Tibial artery (tissue), 4 donors: ENCODE measurements at places on chromosomes 12 and 14.

DNA sequence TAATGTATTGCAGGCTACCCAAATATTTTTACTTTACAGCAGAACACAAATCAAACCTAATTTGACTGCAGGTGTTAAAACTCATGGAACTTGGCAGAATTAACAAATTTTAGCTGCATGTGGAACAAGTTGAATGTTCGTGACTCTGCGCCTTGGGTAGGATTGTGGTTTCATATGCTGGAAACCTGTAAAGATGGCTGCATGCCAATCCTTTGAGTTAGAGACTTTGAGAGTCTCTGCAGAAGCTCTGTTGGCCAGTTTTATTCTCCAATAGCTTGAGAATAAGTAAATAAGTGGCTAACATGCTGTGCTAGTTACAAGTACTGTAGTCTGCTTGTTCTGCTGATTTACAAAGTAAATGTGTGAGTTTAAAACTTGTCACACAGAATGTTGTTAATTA, 77.8 kb downstream of the PDE6H start:
- DNase-seq = no peak

DNA sequence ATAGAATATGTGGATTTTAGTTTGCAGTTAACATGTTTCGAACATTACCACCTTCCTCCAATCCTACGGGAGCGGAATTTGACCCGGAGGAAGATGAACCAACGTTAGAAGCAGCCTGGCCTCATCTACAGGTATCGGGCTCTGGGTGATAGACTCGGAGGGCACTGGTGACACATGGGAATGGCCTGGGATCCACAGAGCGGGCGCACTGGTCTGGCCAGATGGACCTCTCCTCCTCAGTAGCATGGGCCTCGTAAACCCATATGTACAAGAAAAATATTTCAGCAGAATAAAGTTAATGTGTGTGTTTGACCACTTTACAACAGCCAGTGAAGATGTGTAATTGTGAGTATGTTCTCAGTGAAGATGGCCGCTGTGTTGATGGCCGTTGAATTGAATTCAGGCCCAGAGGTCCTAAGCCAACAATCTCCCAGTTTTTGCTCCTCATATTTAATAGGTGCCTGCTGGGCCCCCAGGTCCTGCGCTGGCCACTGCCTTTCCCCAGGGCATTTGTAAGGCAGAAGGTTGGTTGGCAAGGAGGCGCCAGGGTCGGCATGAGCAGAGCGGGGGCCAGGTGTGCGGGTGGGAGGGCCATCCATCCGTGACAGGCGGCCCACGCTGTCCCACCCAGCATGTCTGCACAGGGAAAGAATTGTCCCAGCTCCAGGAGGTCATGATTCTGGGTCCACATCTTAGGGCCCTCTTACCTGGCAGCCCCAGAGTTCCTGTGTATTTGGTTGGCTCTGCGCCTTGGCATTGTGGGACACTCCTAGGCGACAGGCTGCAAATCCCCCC, 82.0 kb upstream of the DYNC1H1 start:
- DNase-seq = no peak

DNA sequence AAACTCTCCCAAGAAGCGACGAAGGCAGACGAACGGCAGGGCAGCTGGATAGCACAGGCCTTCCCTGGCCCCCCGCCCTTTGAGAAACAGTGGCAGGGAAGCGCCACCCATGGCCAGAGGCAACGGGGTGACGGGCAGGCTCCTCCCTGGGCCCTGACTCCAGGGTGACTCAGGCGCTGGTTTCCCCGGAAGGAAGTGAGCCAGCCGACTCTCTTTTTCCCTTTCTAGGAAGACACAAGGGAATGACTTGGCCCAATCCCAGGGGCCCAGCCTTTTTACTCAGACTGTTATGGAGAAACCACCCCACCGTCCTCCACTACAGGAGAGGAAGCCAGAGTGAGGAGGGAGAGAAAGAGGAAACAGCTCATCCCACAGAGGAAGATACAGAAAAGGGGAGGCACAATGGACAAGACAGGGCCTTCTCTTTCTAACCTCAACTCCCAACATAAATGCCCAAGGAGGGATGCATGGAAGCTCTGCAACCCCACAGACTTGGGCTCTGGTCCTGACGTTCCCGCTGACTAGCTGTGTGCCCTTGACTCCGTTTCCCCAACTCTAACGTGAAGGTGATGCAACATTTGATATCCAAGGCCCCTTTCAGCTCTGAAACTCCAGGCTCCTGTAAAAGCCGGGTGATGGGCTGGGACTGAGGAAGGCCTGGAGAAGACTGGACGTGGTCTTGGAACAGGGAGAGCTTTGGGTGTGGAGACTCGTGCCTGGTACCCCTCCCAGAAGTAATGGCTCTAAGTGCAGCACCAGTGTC, 27.9 kb downstream of the ACTN1 start:
- peak; percentile 94 for DNase-seq

GRCh38 chr12:43210485-43211192, 341.4 kb downstream of the ADAMTS20 start:
- DNase-seq = no peak

DNA sequence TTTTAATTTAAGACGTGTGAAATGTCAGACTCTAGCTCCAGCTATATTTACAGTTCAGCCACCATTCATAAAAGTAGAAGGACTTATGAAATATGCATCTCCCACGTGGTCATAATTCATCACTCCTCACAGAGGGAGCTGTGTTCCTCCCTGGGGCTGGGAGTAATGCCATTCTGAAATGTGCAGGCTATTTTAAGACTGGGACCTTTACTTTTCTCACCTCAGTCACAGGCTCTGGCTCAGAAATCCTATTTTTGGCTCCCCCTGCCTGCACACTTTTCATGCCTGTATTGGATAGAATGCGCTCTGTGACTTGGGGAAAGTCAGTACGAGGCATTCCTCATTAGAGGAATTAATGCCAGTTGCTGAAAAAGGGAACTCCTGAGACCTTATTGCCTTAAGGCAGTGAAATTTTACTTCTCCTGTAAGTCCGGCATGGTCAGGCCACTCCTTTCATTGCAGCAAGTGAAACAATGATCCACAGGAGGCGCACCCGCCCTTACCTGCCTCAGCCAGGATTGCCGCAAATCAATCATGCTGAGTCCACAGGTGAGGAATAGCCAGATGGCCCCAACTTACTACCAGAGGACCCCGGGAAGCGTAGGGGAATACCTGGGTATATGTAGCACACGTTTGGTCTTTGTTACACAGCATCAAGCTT, 1133.2 kb upstream of the TMEM132C start:
- DNase-seq = no peak

- DNase-seq = no peak
Observed at GRCh38 chr12:26614011-26614616, 218.9 kb downstream of the ITPR2 start.

- peak; percentile 23 for DNase-seq
Observed at GRCh38 chr12:68319988-68320623, 12.1 kb downstream of the MDM1 start.

GRCh38 chr14:68891851-68892660, 87.0 kb downstream of the ACTN1 start:
- DNase-seq = no peak

- DNase-seq = no peak
Observed at GRCh38 chr14:88829685-88830302, 5.3 kb downstream of the TTC8 start.
